Ascending aorta (tissue), 2 donors: ENCODE measurements at places on chromosomes 4 and X. TPM values are rescaled to one million over a fixed set of nuclear protein-coding genes. Genes with fewer than 3 reads are reported as not detected.

- no peaks in the 10 kb centered on the region for H3K36me3 ChIP-seq
- no peaks in the 10 kb centered on the region for H3K4me1 ChIP-seq
- no peak overlapping the region for H3K4me3 ChIP-seq
- DNase-seq: no peak
These were observed 10.4 kb downstream of the RELL1 start for GRCh38 chr4:37675587-37676290.

DNA sequence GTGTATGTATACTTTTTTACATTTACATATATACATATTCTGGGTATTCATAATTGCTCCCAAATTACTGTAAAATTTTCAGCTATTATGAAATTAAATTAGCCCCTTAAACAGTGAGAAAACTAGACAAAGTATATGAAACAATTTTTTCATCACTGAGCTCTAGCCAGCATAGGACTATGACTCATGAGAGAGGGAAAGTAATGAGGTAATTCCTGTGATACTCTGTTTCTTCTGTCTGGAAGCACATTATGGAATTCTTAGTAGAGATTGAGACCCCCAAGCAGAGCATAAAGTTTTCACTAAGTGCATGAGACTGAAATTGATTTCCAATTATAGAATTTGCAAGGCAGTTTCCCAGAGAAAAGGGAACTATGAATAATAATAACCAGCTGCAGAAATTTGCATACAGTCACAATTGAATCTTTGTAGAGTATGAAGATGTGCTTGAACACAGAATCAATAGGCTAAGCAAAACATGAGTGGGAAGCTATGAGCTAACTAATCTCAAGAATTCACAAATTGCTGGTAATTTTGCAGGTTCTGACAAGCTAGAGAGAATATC, 779.3 kb downstream of the ARAP2 start:
- no peak overlapping the region for H3K27ac ChIP-seq
- no peaks in the 10 kb centered on the region for H3K36me3 ChIP-seq
- no peak overlapping the region for H3K4me3 ChIP-seq
- H3K27me3 ChIP-seq: no peaks in the 10 kb centered on the region

DNA sequence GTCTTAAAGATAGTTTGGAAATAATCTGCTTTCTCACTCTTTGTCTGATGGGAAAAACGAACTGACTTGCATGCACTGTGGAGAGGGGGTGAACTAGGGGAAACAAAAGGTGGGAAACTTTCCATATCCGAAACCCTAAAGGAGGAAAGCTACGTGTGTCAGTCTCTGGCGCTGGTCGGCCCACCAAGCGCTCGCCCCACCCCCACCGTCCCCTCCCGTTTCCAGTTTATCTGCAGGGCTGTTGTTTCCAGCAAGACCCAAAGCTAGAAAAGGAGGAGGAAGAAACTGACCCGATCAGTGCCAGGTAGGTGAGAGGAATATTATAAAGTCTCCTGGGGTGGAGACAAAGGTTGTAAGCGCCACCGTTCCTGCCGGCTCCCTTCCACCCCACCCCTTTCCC, 552 bp downstream of the TCEAL9 start:
- DNase-seq: no peak
- H3K4me1 ChIP-seq: no peaks in the 10 kb centered on the region
- no peaks in the 10 kb centered on the region for H3K36me3 ChIP-seq
- peak overlapping the region; percentile 68 for H3K4me3 ChIP-seq

Gene STPG2
- total RNA-seq: not detected

Gene GPR82
- not detected for total RNA-seq

DNA sequence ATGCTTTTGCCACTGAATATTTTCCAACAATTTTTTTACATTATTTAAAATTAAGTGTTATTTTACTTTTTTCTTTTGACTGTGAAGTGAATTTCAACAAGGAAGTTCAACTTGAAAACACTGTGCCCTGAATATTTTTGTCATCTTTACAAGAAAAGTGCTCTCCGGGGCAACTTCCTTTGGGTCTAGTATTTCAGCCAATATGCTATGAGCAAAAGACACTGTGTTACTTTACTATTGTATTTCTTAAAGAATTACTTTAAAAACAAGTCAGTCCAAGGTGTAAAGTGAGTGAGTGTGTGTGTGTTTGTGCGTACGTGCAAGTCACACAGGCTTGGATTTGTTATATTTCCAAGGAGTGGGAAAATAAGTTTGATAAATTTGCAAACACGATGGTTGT, 7.6 kb upstream of the USP53 start:
- no peaks in the 10 kb centered on the region for H3K27me3 ChIP-seq
- no peaks in the 10 kb centered on the region for H3K36me3 ChIP-seq
- no peaks in the 10 kb centered on the region for H3K4me1 ChIP-seq
- no peak overlapping the region for H3K4me3 ChIP-seq

DNA sequence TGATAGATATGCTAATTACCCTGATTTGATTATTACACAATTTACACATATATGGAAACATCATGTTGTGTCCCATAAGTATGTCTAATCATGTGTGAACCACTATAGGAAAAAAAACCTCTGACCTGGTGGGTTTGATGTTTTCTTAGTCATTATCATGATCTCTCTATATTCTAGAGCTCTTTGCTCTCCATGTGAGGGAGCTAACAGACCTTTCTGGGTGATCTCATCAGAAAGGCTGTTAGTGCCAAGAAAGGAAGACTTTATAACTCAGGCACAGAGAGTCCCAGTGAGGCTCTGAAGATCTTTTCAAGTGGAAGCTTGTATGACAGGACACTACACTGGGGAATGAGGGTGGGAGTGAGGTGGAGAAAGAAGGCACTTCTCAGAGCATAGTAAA, 527.7 kb upstream of the MAGEB2 start:
- no peak overlapping the region for H3K27ac ChIP-seq
- no peak for DNase-seq
- no peaks in the 10 kb centered on the region for H3K27me3 ChIP-seq
- H3K4me3 ChIP-seq: no peak overlapping the region

GRCh38 chrX:79130857-79131256, 13.6 kb upstream of the GPR174 start:
- no peak overlapping the region for H3K4me3 ChIP-seq
- H3K4me1 ChIP-seq: no peaks in the 10 kb centered on the region
- H3K27ac ChIP-seq: no peak overlapping the region
- H3K36me3 ChIP-seq: no peaks in the 10 kb centered on the region
- no peaks in the 10 kb centered on the region for H3K27me3 ChIP-seq

DNA sequence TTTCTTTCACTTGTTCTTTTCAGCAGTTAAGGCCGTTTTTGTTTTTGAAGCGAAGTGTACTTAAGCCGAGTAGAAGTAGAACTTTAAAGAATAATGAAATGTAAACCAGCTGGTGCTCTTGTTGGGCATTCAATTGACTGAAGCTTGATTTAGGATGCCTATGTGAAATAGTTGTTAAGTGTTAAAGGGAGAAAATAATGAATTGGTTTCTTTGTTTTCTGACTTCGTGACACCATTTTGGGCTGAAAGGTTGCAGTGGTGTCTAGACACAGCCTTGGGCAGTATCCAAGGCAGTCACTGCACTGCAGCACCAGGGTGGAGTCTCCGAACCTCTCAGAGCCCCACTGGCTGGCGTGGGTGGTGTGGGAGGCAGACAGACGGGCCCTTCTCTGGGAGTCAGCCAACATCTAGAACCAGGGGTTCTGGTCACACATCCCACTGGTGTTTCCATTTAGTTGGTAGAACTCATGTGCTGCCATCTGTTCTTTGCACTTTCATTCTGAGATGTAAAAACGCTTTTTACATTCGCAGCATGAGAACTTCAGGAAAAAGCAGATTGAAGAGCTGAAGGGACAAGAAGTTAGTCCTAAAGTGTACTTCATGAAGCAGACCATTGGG, 3.5 kb downstream of the UCHL1 start:
- no peak for DNase-seq
- no peak overlapping the region for H3K27ac ChIP-seq
- H3K36me3 ChIP-seq: no peaks in the 10 kb centered on the region
- no peak overlapping the region for H3K4me3 ChIP-seq
- H3K4me1 ChIP-seq: peaks cover 9% of the 10 kb centered on the region
- no peaks in the 10 kb centered on the region for H3K27me3 ChIP-seq

DNA sequence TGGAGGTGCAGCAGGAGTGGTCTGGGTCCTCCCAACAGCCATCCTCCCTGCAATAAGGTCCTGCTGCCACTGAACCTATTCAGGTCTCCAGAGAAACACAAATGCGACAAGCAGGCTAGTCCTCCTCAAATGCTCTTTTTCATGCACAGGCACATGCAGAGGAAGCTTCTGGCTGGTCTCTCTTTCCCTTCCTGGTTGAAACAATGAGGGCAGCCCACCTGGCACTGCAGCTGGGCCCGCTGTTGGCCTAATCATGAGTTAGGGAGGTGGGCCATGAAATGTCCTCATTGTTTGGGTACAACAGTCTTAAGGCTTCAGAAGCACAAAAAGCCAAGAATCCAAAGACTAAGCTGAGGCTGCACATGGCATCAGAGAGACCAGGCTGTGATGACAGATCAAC, 151.0 kb downstream of the SH3KBP1 start:
- no peaks in the 10 kb centered on the region for H3K4me1 ChIP-seq
- no peaks in the 10 kb centered on the region for H3K27me3 ChIP-seq
- no peaks in the 10 kb centered on the region for H3K36me3 ChIP-seq
- no peak overlapping the region for H3K27ac ChIP-seq

DNA sequence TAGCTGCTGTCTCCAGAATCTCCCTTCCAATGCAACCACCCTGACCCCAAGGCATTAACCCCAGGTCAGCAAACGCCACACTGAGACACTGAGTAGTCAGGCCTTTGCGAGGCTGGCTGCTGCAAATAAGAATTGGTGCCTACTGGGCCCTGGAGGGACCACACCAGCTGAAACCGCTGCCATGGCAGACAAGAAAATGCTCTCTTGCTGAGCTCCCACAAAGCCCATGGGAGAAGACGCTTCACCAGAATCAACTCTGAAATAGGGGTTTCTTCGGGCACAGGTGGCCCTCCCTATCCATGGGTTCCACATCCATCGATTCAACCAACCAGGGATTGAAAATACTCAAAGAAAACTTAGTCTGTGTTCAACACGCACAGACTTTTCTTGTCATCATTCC, 26.7 kb upstream of the CRMP1 start:
- no peaks in the 10 kb centered on the region for H3K36me3 ChIP-seq
- no peaks in the 10 kb centered on the region for H3K27me3 ChIP-seq
- no peaks in the 10 kb centered on the region for H3K4me1 ChIP-seq
- H3K4me3 ChIP-seq: no peak overlapping the region

Gene HPGD
- 4.2 TPM for total RNA-seq
